ENCODE measurements at places on chromosomes 13 and 19. TPM values are rescaled to one million over a fixed set of nuclear protein-coding genes. Genes with fewer than 3 reads are reported as not detected.

Gene CDX2
- 2.5 TPM for total RNA-seq

DNA sequence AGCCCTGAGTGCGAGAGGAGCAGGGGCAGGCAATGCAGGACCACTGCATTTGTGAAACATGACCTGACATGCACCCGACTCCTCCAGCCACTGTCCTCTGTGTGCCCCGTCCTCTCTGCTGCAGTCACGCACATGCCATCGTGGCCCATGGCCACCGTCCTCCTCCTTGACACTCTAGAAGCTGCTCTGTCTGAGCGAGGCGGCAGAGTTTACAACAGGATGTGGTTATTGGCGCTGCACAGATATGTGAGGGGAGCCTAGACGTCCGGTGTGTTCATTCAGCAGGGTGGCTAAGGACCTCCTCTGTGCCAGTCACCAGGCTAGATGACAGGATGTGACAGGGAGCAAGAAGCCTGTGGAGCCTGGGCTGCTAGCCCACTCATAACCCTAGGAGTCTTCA, 277.8 kb downstream of the FOXO1 start:
- DNase-seq = no peak

Gene LILRA6
- total RNA-seq = 0.16 TPM

Gene KLK1
- not detected for total RNA-seq

- DNase-seq = peak; percentile 93
Observed at GRCh38 chr13:75458696-75459422, 23.1 kb downstream of the TBC1D4 start.

DNA sequence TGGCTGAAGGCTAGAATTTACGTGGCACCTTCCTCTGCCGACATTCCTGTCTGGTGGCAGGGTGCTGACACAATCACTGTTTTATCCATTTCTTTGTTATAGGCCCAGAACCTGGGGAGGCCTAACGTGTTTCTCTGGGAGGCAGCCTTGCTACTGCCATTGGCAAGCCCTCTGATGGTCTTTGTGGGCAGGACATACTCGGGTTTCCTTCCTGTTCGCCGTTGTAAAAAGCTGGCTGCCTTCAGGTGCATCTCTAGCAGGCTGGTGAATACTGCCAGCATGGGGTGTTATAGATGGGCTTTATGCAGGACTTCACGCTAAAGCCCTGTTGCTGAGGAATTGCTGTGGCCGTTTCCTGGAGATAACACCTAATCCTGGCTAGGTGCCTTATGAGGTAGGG, 28.1 kb downstream of the B3GLCT start:
- DNase-seq = no peak

DNA sequence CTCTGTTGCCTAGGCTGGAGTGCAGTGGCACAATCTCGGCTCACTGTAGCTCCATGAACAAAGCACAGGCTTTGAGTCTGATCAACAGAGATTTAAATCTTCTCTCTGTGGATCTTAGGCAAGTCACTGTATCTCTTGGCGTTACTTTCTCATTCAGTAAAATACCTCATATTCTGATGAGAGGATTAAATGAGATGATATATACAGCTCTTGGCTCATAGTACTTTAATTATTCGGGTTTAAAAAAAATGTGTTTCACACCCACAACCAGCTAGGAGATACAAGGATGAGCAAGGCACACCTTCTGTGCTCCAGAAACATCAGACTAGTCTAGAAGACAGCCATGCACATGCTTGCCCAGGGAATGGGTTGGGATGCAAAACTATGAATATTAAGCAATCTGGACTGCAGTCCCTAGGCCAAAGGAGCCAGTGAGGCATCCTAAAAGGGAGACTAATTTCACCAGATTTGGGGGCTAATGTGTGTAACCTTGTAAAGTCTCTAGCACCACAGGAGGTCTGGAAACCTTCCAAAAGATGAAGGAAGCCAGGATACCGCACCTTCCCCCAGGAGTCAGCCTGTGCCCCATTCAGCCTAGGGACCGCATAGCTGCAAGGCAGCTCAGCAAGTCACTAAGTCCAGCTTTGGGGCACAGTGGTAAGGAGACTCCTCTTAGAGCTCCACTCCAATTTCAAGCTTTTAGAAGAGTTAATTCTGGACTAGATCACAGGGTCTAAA, 2.5 kb downstream of the VPS36 start:
- DNase-seq = no peak

DNA sequence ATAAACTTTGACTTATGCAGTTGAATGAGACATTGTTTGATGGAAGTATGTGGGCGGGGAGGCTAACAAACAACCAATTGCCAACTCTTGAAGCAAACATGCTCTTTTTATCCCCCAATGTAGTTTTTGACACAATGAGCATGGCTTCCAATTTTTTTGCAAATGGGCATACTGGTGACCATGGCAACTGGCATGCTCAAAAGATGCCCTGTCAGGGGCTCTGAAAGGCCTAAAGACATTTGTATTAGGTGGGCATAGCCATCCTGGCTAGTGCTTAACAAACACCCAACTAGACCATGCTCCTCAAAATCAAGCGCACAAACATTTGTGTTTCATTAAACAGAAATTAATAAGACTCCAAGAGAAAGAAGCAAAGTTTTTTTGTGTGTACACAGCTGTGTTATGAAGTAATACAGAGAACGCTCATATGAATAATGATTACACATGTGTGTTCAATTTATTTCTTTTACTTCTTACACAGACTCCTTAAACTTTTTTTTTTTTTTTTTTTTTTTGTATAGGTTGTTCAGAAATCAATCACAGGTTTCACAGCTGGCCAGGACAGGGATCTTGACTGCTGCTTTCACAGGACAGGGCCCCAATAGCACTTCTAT, 95.6 kb downstream of the DLEU7 start:
- DNase-seq = no peak

DNA sequence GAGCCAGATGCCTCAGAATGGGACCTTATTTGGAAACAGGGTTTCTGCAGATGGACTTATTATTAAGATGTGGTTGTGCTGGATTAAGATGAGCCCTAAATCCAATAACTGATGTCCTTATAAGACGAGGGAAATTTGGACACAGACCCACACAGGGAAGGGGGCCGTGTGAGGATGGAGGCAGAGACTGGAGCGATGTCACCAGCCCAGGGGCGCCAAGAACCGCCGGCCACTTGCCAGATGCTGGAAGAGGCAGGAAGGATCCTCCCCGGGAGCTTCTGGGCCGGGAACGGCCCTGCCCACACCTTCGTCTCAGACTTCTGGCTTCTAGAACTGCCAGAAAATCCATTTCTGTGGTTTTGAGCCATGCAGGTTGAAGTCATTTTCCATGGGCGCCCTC, 26.6 kb downstream of the GNG7 start:
- no peak for DNase-seq

DNA sequence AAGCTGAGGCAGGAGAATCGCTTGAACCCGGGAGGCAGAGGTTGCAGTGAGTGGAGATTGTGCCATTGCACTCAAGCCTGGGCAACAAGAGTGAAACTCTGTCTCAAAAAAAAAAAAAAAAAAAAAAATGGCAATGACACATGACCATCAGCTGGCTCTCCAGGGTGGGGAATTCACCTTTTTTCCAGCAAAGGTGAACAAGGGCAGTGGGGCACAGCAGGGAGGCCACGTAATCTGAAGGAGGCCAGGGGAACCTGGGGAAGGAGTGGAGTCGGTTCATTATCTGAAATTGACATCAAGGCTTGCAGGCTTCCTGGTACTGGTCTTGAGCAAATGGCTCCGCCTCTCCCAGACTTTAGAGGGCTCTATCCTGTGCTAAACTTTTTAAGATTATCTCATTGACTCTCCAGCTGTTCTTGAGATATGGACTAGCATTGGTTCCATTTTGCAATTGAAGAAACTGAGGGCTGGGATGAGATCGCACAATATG, 28.1 kb downstream of the KEAP1 start:
- DNase-seq = no peak

Gene CYP4F8
- total RNA-seq = not detected

Data from SK-MEL-5 (cell line).